ENCODE measurements at places on chromosomes 1 and 21.

- no peak for DNase-seq
Observed at GRCh38 chr1:100989306-100990077, 36.1 kb downstream of the DPH5 start.

DNA sequence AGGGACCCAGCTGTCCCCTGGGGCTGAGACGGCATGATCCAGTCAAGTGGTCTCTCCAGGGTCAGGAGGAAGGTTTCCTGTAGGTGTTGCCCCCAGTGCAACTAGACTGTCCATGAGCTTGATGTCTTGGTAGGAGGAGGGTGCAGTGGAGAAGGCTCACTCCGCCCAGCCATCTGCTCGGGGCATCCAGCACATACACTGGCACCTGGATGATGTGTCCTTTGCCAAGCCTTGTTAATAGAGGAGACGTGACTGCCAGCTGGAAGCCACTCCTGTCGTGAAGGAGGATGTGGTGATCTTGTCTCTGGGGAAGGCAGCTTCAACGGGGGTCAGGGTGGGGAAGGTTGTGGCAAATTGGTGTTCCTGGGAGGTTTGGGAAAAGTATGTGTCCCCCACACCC is 6.2 kb downstream of the DISP3 start:
- no peak for DNase-seq

DNA sequence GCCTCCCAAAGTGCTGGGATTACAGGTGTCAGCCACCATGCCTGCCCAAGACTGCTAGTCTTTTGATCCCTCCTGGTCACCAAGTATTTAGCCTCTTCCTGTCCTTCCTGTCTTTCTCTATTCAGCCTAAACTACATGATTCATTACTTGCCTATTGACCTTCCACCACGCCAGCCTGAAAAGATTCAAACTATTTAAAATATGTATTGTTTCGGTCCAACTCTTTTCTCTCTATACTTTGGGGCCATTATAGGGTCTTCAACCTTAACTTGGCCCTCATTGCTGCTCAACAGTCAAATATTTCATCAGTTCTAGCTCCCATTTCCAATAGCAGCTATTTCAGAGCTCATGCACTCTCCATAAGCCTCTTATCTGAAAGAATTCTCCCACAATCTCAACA is 153.0 kb downstream of the TNFSF18 start:
- DNase-seq, result no peak

- no peak for DNase-seq
Observed at GRCh38 chr1:82483146-82483545, 682.4 kb downstream of the ADGRL2 start.

- DNase-seq, result no peak
Observed at GRCh38 chr1:103208844-103209243, 100.5 kb upstream of the COL11A1 start.

DNA sequence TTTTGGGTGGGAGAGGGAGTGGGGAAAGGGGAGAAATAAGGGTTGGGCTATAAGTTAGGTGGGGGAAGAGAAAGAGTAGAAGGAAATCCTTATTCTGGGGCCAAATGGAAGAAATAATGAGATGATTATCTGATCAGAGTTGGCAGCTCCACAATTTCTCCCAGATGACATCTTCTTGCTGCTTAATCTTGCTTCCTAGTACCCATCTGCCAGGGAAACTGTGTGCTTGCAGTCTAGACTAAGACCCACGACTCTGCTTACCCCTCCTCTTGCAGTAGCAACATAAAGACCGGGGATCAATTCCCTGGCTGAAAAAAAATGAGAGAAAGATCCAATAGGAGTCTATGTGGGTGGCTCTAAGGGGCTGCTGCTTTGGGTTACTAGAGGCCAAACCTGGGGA is 95.6 kb downstream of the PAPPA2 start:
- no peak for DNase-seq

- peak; percentile 74 for DNase-seq
Observed at GRCh38 chr21:44880405-44881197, 7.1 kb upstream of the PTTG1IP start.

DNA sequence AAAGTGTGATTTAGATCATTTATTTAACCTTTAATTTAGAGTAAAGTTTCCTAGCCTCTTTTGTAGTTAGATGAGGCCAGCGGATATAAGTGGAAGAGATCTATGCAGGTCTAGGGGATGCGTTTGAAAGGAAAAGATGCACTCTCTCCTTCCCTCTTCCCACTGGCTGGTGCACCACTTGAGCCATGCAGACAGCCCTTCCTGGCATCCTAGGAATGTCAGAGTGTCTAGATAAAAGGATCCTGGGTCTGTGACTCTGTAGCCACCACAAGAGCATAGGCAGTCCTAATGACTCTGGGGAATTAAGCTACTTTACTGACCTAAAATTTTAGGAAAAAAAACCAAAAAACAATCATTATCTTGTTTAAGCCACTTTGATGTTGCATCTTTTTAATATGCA is 16.0 kb upstream of the STUM start:
- DNase-seq, result no peak

- no peak for DNase-seq
Observed at GRCh38 chr1:119409731-119410130, 5.2 kb upstream of the HSD3B2 start.

GRCh38 chr1:60898413-60898812 is 183.9 kb upstream of the NFIA start:
- no peak for DNase-seq

DNA sequence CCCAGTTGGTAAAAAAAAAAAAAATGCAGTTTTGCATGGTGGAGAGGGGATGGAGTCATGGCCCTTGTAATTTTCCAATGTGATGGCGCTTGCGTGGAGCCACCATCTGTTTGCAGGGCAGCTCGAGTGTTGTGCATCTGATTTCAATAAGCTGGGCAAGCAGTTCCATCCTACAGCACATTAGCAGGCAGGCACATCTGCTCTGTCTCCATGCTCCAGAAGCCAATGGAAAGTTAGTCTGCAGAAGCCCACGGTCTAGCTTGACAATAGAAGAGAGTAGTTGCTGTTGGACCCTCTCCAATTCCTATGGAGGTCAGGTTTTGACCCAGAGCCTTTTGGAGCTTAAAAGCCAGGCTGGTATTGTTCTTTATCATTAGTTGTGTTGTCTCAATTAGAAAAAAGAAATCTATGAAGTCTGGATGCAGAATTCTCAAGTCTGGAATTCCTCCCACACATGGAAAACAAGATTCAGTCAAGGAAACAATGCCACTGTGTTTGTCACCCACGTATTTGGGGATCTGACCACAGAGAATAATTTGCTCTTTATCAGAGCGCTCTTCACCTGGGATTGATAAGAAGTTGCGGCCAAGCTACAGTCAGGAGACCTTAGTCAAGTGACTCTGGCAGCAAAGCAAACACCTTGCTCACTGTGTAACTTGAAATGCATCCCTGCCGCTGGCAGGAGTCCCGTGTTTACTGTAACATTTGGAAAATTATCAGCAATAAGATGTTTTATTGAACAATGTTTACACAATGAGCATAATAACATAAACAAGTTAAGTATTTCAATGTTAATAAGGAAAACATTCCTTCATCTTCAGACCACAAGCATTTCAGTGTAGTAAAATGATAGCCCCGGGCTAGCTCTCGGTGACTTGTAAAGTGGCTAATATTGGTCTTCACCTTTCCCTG is 20.7 kb downstream of the NGF start:
- no peak for DNase-seq

DNA sequence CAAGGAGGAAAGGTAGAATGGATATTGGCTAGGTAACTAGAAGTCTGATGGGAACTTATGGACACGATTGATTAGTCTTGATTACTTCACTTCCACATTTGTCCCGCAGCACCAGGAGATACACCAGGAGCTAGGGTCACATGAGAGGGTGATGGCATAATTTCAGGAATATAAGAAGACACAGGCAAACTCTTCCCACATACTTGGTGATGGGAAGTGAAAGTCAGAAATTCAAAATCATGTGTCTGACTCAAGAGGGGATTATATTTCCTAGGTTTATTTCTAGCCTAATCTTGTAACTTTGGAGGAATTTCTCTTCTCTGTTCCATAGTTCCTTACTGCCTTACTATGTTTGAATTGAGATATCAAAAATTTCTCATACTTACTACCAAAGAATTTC is 185.0 kb downstream of the PBX1 start:
- no peak for DNase-seq

GRCh38 chr1:229064320-229065168 is 206.4 kb upstream of the RAB4A start:
- DNase-seq, result no peak

DNA sequence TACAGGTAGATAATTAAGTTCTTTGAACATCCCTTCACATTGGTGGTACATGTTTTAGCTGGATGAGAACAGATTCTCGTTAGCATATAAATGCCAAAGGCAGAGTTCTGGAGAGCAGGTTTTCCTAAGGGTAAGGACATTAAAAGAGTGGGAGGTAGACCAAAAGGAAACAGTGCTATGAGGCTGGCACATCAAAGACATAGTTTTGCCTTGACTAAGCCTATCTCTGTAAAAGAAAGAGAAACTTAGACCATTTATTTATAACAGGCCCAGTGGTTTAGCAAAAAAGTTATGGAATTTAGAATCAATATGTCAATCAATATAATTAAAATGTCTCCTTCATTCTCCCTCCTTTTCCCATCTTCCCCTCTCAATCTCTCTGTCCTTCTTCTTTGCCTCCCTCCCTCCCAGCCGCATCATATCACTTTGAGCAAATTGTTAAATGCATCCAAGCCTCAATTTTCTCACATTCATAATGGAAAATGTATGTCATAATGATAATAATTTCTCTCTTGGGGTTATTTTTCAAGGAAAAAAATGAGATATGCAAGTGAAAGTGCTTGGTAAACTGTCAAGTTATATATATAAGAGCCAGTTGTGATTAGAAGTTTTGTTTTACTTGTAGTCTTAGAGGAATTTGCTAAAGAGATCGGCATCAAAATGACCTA is 209.9 kb upstream of the SGIP1 start:
- DNase-seq, result no peak

GRCh38 chr1:24294228-24294672 is 24.9 kb upstream of the GRHL3 start:
- no peak for DNase-seq

GRCh38 chr21:21179619-21180298 is 181.6 kb downstream of the NCAM2 start:
- no peak for DNase-seq

DNA sequence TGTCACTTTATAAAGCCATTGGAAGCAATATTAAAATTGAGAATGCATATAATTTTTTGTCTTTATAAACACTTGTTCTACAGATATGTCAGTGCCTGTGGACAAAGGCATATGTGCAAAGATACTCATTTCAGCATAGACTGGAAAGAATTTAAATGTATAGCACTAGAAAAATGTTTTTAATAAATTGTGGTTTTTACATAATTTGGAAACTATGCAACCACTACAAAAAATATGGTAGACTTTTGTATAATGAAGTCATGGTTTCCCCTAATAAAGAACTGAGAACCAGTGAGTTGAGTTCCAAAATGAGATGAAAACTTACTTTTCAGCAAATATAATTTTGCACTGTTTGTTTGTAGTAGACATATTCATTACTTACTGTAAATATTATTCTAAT is 48.5 kb downstream of the BRINP3 start:
- DNase-seq, result no peak

DNA sequence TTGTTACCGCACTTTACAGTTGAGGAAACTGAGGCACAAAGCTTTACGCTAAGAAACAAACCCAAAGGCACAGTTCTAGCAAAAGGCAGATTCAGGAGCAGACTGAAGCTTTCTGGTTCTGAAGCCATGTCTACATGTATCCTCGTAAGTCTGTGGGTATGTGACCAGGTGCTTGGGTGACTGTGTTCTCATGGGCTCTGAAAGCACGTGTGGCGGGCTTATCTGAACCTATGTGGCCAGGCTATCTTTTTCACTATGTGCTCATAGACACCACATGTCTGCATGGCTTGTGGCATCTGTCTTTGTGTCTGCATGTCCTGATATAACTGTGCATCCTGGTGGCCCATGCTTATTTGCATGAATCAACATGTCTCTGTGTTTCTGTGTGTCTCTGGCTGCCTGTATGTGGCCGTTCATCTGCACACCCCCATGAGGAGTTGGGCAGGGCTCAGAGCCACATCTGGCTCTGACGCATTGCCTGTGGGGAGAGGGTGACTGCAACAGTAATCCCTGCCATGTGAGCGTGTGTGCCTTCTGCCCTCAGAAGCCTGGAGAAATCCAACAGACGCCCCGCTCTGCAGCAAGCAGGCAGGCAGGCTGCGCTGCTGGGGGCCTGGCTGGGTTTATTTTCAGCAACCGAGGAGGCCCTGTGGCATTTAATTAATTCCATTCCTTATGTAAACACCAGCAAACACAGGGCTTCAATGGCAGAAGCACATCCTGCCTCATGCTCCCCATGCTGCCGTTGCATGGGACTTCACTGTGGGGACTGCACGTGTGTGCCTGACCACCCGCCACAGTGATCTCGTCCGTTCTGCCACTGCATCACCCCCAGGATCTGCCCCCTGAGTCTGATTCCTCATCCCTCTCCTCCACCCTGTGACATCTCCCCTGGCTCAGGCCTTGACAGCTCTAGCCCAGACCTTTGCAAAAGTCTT is 115.4 kb downstream of the TRABD2B start:
- DNase-seq, result no peak

- DNase-seq, result no peak
Observed at GRCh38 chr1:199087144-199087543, 448.3 kb downstream of the PTPRC start.

DNA sequence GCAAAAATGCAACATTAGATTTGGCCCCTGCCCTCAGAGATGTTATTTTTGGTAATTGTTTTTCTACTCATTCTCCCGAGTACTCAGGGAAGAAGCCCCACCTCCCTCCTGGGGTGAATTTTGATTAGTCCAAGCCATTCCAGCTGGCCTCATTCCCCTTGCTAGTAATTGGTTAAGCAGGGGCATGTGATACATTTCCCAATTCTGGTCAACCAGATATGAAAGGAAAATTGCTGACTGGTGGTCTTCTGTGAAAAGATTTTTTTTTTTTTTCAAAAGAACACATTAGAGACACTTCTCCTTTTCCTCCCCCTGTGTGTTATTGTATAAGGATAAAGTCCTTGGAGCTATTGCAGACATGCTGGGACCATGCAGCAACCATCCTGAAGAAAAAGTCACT is 71.1 kb upstream of the AKT3 start:
- no peak for DNase-seq

DNA sequence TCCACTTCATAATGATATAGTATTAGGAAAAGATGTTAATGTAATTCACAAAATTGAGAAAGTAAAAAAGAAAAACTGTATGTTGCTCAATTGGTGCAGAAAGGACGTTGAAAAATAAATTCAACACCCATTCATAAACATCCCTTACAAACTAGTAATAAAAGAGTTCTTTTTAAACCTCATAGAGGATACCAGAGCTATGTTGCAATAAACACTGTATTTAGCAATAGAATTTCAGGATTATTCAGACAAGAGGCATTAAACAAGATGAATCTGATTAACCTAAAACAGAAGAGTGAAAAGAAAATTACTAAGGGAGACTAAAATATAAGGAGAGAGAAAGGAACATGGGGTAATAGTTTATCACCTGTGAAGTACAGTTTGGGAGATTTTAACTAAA is 154.8 kb downstream of the NTPCR start:
- DNase-seq, result no peak

DNA sequence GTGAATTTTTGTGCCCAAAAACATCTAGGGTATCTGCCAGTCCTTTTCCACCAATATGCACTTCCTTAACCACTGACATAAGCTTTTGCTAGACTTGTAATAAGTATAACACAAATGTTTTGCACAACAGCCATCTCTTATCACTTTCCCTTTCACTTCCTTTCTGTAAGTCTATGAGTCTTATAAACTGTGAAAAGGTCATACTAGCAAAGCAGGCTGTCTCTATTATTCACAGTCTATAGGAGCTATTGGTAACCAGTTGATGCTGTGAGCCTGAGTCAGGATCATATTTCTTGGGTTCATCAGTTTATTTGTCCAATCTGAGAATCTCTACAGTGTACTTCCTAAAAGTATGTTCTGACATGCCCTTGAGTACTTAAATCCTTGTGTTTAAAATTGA is 172.6 kb downstream of the CHRM3 start:
- DNase-seq, result no peak

Measured in Jurkat, Clone E6-1 (cell line).